NCI-H2227 treated with DMSO at 0.1 percent for 48 hours (cell line): ENCODE measurements at places on chromosomes 7 and 10.

DNA sequence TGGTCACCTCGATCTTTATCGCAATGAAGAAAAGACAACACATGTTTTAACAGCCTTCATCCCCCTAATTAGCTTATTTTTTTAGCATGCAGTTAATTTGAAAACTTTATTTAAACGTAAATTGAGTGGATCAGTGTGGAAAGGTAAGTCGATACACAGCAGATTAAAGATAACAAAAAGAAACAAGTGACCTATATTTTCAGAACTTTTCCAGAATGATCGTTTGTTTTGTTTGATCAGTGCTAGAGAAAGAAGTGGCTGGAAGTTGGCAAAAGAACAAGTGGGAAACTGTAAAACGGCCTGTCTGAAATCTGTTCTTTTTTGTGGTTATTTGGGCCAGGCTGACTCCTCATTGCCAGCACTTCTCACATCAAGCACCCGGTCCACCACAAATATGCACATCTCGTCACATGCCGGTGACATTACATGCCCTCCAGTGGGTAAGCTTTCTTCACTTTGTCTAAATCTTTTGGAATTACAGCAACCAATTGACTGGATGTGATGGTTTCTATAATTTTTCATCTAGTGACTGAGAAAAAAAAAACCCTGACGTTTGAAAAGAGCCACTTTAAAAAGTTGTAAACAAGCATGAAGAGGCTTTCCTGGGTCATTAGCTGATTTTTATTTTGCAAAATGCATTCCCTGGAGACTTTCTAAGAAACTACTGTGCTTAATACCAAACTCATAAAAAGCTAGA is 33.2 kb downstream of the C7orf33 start:
- DNase-seq: no peak

- no peak for DNase-seq
Measured at GRCh38 chr10:26438534-26439341, 597 bp downstream of the APBB1IP start.

GRCh38 chr7:74174606-74175082 is 488 bp downstream of the EIF4H start:
- peak; percentile 20 for DNase-seq

- DNase-seq: peak; percentile 70
Measured at GRCh38 chr7:77537778-77538280, 734 bp downstream of the PTPN12 start.

- DNase-seq: peak; percentile 45
Measured at GRCh38 chr7:121873289-121874194, 581 bp downstream of the PTPRZ1 start.

DNA sequence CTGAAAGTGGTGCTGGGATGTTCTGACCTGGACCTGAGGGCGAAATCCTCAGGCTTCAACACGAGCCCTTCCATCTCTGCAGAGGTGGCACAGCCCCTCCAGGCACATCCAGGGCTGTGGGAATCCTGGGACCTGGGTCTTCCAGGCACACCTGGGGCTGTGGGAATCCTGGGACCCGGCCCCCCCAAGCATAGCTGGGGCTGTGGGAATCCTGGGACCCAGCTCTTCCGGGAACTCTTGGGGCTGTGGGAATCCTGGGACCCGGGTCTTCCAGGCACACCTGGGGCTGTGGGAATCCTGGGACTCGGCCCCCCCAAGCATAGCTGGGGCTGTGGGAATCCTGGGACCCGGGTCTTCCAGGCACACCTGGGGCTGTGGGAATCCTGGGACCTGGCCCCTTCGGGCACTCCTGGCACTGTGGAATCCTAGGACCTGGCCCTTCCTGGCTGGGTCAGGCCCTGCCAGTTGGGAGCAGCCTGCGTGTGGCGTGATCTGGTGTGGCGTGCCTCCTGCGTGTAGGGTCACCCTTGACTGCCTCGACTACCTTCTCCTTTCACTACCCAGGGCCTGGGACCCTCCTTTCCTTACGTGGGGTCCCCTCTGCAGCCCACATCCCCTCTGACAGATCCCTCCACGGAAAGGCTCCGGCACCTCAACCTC is 124.0 kb downstream of the WDR37 start:
- DNase-seq: no peak

GRCh38 chr10:11798845-11799735 is 24.1 kb upstream of the PROSER2 start:
- DNase-seq: no peak

DNA sequence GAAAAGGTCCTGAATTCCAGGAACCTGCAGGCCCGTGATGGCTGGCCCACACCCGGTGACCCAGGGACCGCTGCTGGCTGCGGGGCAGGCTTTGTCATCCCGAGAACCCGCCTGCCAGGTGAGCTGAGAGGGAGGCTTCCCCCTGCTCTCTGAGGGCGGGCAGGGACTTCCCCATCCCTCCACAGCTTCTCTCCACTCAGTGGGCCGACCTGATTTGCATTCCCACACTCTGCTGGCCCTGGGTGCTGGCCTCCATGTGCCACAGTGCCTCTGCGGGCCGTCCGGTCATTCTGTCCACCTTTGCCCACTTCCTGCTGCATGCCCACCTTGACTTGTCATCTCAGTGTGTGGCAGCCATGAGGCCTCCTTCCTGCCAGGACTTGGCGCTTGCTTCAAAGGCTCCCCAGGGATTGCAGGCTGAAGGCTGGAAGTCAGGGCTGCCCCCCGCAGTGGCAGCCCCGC is 35.3 kb downstream of the PALD1 start:
- no peak for DNase-seq

DNA sequence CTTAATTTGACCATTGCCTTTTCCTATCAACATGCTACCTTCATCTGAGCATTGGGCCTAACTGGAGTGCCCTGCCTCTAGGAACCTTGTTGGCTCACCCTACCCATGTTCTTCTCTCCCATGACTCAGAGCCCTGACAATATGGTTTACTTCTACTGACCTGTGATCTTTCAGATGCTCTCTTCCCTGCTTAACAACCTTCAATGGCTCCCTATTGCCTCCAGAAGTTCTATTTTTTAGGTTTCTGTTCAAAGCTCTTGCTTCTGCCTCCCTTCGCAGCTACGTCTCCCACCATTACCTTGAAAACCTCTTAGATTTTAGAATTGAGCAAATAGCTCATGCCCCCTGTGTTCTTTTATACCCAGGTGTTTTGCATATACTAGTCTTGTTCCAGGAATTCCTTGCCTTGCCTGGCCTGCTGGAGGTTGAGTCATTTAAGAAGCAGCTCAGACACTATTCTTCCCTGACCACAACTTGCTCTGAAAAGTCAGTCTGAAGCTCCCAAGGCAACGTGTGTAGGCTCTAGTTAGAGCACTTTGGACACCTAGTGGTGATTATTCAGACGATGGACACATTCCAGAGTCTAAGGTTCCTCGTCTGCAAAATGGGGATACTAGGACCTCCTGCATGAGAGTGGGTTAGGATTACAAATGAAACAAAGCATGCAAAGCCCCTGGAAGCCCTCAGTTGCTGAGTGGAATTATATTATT is 64.4 kb upstream of the EMX2 start:
- DNase-seq: no peak

DNA sequence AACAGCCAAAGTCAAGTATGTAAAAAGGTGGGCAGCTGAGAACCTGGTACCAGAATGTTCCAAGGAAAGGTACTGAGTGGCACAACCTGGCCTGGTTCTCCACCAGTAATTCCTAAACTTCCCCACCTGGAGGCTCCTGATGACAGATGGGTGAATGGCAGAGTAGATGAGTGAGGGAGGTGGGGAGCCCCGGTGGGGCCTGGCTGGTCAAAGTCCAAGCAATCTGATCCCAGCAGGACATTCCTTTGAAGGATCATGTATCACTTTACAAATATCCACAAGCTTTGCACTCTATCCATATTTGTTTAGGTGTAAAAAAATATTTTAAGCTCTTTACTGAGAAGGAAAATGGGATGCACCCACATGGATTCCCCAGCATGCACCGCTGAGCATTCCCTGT is 250.2 kb downstream of the DPP6 start:
- DNase-seq: no peak

DNA sequence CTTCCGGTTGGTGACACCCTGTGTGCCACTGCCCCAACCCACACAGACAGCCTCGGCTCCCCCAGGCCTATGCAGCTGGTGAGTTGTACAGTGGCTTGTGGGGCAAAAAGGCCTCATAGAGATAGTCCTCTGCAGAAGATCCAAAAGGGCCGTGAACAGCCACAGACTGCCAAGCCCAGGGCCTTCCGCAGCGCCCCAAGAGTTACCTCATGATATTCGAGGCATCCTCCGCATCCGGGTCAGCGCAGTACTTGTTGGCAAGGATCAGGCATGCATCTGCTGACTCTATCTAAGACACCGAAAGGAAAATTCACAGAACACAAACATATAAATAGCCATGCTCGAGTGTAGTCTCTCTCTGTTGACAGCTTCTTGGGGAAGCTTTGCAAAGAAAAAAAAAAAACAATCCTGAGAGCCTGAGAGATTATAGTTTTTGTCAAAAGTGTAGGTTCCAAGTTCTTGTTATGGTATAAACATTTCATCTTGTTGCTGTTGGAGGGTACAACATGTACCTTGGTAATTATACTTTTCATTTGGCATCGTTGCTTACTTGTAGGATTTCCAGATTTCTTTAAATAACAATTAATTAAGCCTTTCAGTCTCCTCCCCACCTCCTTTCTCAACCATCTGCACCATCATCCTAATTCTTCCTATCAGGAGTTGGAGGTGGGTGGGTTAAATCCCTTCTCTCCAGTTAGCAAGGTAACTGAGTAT is 553.0 kb downstream of the KCNMA1 start:
- no peak for DNase-seq

DNA sequence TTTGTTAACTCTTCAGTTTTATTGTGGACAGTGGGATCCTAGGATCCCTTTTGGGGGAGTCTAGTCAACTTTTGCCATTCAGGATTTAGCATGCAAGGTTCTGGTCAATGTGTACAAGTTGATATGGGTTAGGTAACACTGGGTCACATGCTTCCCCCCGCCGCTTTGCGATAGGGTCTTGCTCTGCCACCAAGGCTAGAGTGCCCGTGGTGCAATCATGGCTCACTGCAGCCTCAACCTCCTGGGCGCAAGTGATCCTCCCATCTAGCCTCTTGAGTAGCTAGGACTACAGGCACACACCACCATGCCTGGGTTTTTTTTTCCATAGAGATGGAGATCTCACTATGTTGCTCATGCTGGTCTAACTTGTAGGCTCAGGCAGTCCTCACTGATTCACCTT is 3.2 kb upstream of the CSGALNACT2 start:
- no peak for DNase-seq

GRCh38 chr7:5404421-5404826 is 19.2 kb downstream of the TNRC18 start:
- no peak for DNase-seq

DNA sequence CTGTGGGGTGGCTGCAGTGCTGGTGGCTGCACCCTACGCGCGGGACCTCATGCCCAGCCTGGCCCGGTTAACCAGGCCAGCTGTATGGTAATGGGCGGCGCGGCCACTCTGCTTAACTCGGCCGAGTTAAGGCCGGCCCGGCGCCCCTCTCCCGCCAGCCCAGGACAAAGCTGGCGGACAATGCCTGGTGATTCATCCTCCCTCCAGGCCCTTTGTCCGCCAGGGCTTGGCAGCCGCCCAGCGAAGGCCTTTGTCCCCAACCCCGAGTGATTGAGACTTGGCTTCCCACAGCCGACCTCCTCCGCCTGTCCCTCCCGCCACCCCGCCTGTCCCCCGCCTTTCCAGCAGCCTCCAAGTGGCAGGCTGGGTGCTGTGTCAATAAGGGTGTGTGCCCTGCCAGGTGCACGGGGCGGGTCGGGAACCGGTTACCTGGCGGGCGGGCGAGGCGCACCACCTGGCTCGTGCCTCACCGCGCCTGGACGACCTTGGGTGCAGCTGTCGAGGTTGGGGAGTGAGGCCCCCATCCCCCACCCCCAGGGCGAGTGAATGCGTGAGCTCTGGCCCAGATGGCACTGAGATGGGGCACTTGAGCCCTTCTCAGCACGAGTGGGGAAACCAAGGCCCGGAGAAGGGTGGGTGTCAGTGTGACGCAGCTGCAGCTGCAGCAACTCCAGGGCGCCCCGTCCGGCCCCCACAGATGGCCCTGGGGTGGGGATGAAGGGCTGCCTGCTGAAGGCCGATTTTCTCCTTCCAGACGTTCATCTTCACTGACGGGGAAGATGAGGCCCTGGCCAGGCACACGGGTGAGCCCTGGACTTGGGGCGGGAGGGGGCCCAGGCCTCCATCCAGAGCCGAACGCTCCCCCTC is 4.6 kb downstream of the LFNG start:
- no peak for DNase-seq

DNA sequence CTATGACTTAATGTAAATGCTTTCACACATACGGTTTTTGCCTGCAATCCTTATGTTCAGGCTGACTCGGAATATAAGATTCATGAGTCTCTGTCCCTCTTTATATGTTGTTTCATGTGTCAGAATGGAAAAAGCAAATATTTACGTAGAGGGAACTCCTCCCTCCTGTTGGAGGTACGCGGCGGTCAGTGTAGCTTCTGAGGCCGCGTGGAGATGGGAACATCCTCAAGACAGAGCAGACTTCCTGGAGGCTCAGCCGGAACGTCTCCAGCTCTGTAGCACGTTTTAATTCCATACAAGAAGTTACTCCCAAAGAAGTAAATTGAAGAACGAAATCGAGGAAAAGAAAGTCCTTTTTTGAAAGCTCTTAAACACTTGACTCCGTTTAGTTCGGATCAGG is 248.3 kb downstream of the EBF3 start:
- no peak for DNase-seq

GRCh38 chr7:93043385-93043985 is 74.3 kb downstream of the SAMD9 start:
- peak; percentile 61 for DNase-seq

DNA sequence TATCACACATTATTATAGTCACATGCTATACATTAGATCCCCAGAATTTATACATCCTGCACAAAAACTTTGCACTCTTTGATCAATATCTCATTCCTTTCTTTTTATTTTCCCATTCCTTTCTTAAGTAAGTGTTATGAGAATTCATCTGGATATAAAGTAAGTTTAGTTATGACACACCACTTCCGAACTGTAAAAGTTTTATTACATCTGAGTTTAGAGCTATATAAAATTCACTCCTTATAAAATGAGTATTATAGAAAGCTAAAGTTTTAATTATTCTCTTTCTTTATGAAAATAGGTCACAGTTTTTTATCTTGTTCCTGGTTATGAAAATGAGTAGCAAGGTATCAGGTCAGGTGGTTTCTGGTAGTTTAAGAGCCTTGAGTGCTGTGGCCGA is 84.7 kb upstream of the PLXDC2 start:
- DNase-seq: no peak

DNA sequence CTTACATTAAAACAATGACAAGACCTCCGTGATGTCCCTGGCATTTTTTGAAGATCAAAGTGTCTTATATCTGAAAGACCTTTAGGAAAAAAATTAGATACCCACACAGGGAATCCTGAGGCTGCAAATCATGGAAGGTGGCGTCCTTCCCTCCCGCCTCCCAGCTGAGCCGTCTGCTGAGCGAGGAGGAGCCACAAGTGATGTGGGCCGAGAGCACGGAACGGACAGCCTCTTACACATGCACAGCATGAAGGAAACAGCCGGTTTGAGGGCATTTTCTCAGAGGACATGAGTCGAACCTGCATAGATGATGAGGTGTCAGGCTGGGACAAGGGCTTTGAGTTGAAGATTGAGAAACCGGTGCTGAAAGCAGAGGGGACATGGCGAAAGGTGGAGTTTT is 163.3 kb downstream of the ADARB2 start:
- DNase-seq: no peak
